ENCODE measurements at places on chromosomes 3 and 15.

DNA sequence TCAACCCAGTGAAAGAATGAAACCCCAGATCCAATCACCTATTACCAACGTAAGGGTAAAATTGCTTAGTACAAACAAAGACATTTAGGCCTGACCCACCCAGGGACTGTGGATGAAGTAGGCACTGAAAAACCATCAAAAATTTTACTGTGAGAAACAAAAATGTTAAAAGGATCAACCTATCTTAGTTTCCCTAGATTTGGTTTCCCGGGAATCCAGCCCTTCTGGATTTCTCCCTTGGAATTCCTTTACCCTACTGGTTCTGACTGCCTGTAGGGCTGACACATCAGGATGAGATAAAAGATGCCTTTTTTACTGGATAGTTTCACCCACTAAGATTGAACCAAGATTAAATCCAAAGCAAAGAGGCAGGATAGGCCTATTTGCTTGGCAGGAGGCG is 102.7 kb downstream of the SCAPER start:
- DNase-seq, result no peak

DNA sequence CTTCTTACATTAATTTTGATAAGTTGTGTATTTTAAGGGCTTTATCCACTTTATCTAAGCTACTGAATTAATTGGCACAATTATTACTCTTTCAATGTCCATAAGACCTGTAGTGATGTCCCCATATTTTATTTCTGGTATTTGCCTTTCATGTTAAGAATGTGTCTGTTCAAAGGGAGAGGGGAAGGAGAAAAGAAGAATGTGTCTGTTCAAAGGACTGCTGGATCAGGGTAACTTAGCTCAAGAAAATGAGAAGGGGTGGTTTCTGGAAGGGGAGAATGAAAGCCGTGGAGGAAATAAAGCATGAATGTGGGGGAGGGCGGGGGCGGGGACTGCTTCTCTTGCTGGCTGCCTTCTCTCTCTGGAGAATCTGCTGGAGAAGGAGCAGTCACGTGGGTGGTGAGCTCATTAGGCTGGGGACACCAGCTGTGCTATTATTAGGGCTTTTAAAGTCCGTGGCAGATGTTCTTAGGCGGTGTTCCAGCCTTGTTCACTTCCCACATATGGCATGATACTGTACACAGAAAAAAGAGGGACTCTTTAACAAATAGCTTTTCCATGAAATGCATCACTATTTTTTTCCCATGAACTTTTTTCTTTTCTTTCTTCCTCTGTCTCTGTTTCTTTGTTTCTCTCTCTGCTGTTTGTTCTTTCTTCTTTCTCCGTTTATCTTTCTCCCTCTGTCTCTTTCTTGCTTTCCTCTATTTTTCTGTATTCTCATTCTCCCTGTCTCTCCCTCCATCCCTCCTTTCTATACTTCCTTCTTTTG is 63.7 kb upstream of the ULK4 start:
- DNase-seq, result peak; percentile 95

DNA sequence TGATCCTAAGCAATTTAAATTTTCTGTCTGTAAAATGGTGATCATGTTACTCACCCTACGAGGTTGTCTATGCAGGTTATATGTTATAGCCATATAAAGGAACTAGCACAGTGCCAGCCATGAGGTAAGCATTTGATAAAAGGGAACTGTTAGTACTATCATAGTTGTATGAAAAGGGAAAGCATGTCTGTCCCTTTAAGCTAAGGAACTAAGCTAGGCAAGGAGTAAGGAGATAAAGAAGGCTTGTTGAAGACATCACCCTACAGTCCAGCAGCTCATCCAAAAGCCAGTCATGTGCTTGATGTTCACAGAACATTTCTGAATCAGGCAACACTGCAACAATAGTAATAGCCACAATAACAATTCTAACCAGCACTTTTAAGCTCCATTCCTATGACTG is 243.9 kb downstream of the ZBTB20 start:
- DNase-seq, result no peak

DNA sequence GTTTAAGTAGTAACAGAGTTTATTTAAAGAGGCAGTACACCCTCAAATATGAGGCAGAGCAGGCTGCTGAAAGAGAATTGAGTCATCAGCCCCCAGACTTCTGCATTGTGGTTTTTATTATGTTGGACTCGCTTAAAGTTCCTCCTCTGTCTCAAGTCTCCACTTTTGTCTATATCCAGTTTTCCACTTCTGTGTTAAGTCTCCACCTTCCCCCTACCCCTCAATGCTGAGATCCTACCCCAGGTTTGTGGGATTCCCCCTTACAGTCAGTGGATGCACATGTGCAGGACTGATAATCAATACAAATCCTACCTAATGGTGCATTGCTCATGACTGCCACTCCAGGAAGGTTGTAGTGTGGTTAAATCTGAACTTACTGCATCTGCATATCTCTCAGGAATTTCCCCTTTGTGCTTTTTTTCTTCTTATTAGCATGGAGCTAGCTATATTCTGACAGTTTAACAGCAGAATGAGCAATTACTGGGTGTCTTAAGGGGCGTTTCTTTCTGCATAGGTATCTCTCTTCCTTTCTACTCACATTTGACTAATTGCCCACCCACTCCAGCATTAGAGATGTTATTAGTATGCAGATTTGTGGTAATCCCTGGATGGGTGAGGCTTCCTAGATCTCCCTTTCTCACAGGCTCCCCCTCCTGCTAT is 11.9 kb upstream of the CD200R1L start:
- DNase-seq, result no peak

GRCh38 chr3:61926923-61927322 is 365.6 kb downstream of the PTPRG start:
- DNase-seq, result peak; percentile 31

DNA sequence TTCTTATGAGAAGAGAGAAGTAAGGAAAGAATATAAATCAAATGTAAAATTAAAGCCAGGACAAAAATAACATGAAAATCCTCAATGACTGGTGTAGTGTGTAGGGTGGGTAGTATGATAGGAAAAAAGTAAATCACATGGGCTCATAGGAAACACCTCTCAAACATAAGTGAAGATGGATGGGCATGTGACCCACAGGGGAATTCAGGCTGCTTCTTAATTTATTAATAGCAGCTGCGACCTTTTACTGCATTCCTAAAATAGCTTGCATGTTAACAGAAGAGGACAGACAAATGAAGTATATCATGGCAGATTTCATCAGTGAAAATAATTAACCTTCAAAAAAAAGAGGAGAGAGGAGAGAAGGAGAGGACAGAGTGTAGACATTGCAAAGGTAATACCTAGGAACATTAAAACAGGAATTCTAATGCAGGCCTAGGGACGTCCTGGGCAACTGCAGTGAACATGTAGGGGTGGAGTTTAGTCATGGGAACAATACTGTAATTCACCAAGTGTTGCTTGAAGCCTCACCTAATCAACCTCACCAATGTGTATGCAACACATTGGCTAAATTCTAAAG is 132.9 kb downstream of the KCNMB2 start:
- DNase-seq, result peak; percentile 1

GRCh38 chr15:42503825-42504224 is 8.4 kb downstream of the SNAP23 start:
- no peak for DNase-seq

- peak; percentile 73 for DNase-seq
These were observed 27.0 kb downstream of the SHQ1 start for GRCh38 chr3:72821161-72821781.

GRCh38 chr3:176914764-176915163 is 282.5 kb downstream of the TBL1XR1 start:
- DNase-seq, result no peak

DNA sequence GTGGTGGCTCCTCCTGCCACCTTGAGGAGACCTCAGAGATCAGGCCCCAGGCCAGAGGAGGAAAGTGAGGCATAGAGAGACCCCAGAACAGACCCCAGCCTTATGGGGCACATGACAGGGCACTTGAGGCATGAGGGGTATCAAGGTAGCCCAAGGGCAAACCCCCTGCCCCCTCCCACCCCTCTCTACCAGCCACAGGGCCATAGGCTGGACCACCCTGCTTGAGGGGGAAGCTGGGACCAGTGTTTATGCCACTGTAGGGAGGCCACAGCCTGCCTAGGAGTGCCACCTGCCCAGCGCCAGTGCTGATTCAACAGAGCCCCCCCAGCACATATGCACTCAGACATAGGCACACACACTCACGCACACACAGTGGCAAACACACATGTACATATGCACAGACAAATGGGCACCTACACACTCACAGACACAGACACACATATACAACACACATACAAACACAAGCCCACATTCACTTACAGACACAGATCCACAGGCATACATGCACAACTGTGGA is 10.3 kb downstream of the MYL3 start:
- no peak for DNase-seq

GRCh38 chr15:34719695-34720094 is 35.1 kb downstream of the GJD2 start:
- DNase-seq, result no peak

- no peak for DNase-seq
These were observed 51.7 kb downstream of the CADPS start for GRCh38 chr3:62823461-62824050.

GRCh38 chr3:193489949-193490348 is 64.7 kb downstream of the ATP13A4 start:
- no peak for DNase-seq

DNA sequence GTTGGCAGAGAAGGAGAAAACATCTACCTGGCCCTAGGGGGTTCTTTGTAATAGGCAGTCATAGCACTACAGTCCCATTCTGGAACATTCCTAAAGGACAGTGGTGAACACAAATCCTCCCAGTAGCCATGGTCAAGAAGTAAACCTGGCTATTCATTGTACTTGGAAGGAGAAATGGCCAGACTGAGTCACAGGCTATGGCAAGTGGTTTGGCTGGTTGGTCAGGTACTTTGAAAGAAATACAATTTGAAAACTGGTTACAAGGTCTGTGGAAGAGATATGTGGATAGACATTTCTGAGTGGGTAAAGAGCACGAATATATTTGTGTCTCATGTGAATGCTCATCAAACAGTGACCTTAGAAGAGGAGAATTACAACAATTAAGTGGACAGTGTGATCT is 33.0 kb upstream of the FAN1 start:
- no peak for DNase-seq

DNA sequence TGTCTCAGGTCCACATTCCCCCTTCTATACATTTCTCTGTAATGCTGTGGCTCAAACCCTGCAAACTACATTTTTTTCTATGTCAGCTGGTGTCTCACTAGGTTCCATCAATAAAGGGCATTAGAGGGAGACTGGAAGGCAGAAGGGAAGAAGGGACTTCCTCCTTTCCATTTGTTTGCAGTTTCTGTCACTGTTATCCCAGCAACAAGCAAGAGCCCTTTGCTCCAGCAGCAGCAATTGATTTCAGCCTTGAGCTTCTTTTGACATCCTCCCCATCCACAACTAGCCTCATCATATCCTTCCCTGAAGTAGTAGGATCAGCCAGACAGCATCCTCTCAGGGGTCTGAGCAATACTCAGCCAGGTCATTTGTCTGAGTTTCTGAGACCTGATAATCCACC is 5.3 kb upstream of the NCK1 start:
- no peak for DNase-seq

DNA sequence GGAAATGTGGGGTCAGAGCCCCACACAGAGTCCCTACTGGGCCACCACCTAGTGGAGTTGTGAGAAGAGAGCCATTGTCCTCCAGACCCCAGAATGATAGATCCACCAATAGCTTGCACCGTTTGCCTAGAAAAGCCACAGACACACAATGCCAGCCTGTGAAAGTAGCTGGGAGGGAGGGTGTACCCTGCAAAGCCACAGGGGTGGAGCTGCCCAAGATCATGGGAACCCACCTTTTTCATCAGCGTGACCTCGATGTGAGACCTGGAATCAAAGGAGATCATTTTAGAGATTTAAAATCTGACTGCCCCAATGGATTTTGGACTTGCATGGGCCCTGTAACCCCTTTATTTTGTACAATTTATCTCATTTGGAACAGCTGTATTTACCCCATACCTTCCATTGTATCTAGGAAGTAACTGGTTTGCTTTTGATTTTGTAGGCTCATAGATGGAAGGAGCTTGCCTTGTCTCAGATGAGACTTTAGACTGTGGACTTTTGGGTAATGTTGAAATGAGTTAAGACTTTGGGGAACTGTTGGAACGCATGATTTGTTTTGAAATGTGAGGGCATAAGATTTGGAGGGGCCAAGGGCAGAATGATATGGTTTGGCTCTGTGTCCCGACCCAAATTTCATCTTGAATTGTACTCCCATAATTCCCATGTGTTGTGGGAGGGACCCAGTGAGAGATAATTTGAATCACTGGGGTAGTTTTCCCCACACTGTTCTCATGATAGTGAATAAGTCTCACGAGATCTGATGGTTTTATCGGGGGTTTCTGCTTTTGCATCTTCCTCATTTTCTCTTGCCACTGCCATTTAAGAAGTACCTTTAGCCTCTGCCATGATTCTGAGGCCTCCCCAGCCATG is 49.0 kb downstream of the CD200 start:
- DNase-seq, result no peak

DNA sequence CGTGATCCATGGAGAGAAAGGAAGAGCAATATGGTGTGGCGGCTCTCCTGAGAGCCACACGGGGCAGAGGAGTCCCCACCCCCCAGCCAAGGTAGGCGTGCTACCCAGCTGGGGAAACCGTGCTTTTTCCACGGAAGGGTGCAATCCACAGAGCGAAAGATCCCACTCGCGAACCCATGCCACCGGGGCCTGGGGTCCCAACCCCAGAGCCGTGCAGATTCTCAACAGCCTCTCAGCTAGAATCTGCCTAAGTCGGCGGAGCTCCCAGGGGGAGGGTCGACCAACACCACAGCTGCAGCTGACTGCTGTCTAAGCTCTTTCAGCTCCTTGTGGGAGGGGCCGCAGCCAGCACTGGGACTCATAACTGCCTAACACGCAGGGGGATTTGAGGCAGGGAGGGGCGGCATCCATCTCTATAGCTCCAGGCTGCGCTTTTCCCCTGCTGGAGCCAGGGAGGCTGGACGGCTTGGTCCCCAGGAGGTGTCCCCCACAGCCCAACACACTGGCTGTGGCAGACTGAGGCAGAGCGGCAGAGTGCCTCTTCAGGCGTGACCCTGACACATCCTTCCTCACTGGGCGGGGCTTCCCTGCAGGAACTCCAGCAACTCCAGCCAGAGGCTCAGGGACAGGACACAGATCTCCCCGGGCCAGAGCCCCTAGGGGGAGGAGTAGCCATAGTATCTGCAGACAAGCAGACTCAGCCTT is 107.6 kb upstream of the ZBTB20 start:
- no peak for DNase-seq

GRCh38 chr15:37103475-37104423 is 3.4 kb upstream of the MEIS2 start:
- DNase-seq, result no peak

DNA sequence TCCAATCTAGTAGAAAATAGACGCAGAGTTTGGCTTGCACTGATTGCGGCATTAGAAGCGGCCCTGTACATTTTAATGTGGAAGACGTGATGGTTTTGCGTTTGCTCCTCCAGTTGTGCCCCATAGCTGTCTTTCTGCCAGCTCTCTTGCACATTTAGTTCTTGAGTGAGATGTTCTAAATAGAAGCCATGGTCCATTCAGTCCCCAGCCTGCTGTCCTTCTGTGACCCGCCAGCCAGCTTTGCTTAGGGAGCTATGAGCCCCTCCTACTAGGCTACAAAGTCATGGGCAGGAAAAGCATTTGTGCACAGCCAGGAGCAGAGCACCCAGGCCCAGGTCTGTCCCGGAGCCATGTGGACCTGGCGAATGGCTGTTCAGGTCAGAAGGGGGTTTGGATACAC is 50.3 kb downstream of the APBA2 start:
- DNase-seq, result no peak
